ENCODE measurements at places on chromosomes 12 and 14.
A peak's percentile ranks its signal among the peaks of the same experiment; 100 is the strongest.

DNA sequence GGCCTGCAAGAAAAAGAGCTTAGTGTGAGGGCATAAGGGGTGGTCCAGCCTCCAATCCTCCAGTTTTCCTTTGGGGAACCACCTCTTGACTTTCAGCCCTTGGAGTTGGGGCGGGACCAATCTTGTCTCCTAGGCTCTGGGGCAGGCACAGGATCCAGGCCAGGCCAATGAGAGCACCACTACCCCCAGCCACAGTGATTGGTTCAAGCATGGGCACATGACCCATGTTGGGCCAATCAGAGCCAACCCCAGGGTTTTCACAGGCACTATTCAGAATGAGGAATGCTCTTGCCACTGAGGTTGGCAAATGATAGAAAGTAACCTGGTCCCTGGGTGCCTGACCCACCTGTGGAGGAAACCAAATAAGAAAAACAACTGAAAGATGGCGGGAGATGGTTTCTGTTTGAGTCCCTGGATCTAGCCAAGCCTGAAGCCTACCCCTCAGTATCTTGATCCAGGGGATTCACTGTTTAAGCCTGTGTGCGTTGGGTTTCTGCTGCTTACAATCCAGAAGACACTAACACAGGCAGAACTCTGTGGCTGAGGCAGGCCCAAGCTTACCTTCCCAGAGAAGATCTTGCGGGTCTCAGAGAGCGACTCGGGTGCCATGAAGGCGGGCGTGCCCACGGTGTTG, 42.9 kb downstream of the P2RX4 start:
- no peak for DNase-seq

GRCh38 chr14:23866269-23866668, 87.3 kb upstream of the DHRS4 start:
- DNase-seq: no peak

DNA sequence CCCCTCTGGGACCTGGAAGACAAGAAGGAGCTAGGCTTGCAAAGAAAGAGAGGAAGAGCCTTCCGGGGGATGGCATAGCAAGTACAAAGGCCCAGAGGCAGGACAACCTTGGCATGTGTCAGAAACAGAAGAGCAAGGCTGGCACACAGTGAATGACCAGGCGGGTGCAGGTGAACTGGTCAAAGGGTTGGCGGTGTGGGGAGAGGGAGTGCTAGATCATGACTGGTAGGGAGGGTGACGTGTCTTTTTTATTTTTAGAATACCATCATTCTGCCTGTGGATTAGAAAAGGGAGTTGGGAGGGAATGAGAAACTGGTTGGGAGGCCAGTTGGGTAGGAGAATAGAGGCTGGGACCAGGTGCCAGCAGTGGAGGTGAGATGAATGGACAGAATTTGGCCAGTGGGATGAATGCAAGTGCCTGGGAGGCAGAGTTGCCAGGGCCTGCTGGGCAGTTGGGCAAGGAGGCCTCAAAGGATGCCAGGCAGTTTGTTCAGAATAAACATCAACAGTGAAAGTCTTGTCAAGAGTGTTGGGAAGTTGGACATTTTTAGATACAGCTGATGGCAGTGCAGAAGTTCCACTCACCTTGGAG, 168.3 kb downstream of the CACNA1C start:
- DNase-seq: no peak

GRCh38 chr14:32150392-32150791, 51.5 kb upstream of the RNU6-7 start:
- DNase-seq: no peak

DNA sequence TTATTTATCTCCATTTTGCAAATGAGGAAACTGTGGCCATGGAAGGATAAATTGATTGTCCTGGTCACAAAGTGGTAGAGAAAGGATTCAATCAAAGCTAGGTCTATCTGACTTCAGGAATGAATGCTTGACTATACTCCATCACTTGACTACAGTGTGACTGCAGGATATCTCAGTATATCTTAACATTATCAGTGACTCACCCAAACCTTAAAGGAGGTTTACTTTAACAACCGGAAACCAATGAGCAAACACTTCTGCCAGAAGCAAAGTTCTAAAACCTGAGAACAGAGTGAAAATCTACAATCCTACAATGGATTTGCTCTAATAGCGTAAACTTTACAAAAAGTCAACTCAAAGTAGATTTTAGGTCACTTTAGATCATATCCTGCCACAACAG, 277.0 kb downstream of the CEP128 start:
- no peak for DNase-seq

DNA sequence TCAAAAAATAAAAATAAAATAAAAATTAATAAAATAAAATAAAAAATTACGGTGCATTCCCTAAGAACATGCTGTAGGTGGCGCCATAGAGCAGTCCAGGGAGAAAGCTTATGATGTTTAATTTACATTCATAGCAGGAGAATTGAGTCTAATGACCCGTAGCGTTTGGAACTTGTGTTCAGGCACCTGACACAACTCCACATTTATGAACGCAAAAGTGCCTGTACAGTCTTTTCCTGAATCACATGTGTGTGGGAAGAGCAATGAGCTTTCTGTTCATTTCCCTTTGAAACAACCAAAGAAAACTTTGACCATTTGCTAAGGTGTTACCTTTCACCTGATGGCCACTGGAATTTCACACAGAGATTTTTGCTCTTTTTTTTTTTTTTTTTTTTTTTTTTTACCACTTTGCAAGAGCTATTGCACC, 60.6 kb upstream of the KCNA1 start:
- DNase-seq: peak; percentile 27

- no peak for DNase-seq
Measured at GRCh38 chr14:68233101-68233784, 413.7 kb downstream of the RAD51B start.

GRCh38 chr14:61861320-61861865, 99.2 kb downstream of the SNAPC1 start:
- no peak for DNase-seq

- no peak for DNase-seq
Measured at GRCh38 chr14:64965356-64966000, 6.7 kb downstream of the RAB15 start.

DNA sequence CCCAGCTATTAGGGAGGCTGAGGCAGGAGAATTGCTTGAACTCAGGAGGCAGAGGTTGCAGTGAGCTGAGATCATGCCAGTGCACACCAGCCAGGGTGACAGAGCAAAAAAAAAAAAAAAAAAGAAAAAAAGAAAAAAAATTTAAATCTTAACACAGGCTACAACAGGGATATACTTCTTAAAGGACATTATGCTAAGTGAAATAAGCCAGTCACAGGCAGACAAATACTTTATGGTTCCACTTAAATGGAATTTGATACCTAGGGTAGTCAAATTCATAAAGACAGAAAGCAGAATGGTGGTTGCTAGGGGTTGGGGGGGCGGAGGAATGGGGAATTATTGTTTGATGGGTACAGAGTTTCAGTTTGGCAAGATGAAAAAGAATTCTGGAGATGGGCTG, 14.8 kb upstream of the PPTC7 start:
- no peak for DNase-seq

DNA sequence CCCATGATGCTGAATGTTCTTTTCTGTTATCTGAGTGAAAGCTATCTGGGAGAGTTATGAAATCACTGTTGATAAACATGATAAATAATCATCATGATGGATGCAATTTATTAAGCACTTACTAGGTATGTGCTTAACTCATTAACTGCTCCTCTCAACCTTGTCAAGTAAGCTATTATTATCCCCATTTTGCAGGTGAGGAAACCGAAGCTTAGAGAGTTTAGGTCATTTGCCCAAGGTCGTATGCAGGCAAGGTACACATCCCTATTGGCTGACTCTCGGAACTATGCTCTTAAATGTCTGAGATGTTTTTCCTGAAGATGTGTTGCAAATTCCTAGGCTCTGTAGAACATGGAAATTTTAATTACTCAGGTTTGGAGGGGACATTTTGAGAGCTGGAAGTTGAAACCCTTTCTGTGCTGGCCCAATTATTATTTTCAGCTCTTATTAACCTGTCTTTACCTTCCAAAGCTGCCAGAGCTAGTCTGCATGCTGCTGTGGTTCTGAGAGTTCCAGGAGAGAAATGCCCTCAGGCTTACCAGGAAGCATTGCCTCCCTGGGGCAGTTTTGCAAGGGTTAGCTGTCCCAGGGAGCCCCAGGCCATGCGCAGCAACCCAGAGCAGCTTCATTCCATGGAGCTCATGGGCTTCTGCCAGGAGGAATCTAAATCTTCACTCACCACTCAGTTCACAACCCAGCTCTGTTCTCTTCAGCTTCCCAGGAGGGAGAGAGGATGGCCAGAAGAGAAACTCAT, 55.6 kb upstream of the OAS1 start:
- no peak for DNase-seq
